Stimulated activated CD4-positive, alpha-beta T cell treated with anti-CD3 and anti-CD28 coated beads, Interleukin-2, amount 100 ng/mL, for 4 hours (primary cell): ENCODE measurements at places on chromosomes 5 and 9.

DNA sequence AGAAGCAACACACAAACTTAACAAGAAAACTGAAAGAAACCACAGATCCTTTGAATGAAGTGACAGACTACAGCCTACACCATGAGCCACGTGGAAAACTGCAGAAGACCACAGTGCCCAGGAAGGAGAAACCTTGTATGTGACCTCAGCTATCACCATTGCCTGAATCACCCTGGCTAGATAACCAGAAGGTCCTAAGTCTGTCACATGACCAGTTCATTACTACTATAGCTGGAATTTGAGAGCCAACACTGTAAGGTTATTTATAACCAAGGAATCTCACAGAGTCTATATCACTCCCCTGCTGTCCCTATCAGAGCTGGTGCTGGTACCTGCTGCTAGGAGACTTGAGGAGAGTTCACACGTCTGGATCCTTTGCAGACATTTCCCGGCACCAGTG lies 90.3 kb upstream of the FBXL17 start:
- DNase-seq = no peak

GRCh38 chr9:113516840-113517577 lies 53.5 kb downstream of the RGS3 start:
- peak; percentile 51 for DNase-seq

DNA sequence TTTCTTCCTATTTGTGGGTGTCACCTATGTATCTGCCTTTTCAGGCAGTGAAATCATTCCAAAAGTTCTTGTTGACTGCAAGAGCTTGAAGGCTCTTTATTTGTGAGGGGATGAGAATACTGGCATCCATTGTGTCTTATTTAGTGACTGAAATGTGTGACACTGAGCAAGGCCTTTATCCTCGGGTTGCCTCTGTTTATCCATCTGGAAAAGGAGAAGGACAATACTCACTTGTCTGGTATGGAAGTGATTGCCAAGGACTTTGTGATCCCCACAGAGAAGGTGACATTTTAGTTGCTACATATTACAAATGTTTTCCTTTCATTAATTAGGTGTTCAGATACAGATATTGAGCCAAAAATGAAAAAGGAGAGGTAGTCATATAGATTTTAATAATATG lies 80.2 kb downstream of the ARRDC3 start:
- DNase-seq = no peak

GRCh38 chr9:121926351-121926801 lies 166.7 kb downstream of the TTLL11 start:
- no peak for DNase-seq

DNA sequence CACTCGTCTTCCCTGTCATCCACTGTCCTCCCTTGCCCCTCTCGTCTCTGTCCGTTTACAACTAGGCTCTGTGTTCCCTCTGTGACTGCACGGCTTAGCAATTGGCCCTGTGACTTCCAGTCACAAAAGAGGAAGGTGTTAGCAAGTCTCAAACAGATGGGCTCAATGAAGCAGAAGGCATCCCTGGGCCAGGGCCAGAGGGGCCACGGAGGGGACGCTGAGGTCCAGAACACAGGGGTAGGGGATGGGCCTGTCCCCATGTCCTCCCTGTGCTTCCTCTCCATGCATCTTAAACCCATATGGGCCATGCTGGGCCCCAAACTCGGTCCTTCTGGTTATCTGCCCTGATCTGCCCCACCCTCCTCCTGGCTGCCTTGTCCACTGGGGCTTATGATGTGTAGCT lies at the start of gene CD72:
Gene CD72 (minus strand): TSS at position 89 of the 403 bp plus-strand sequence. CDS start 110 bp downstream, outside the sequence.
- DNase-seq = no peak

- no peak for DNase-seq
Measured at GRCh38 chr5:13567819-13568218, 376.7 kb downstream of the DNAH5 start.

DNA sequence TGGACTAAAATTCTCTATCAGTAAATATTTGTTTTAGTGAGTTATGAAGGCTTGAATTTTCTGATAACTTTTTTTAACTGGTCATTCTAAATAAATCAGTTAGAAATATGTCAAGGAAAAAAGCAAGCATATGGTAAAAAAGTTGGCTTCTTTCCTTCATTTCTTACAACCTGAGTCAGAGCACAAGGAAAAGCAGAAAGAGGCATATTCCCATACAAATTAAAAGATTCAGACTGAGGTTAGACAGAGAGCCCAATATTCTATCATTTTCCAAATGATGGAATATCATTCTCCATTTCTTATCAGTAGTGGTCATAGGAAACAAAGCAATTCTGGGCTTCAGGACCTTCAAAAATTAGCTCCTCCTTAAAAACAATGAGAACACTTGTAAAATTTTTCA lies 732.1 kb downstream of the MAT2B start:
- no peak for DNase-seq

DNA sequence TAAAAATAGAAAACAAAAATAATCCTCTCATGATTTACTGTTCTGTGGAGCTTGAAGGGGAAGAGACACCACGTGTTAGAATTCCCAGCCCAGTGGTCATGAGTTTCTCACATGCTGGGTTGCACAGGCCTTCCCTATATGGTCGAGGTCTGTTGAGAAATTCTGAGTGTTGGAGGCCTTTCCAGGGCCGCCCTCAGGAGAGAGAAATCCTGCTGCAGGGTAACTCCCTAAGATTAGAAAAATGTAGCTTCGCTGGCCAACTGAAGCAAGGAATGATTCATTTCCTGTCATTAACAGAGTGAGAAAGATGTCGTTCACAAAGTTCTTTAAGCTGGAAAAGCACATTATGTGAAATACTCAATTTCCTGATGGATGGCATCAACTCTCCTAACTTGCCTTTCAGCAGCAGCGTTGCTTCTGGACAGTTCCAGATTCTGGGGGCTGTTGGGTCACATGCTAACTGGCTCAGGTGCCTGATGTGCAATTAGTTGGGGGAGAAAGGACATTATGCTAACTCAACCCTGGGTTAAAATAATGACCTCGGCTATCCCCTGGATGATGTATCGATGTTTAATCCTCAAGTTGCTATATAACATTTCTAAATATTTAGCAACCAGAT lies 104.8 kb upstream of the CD180 start:
- DNase-seq = no peak

DNA sequence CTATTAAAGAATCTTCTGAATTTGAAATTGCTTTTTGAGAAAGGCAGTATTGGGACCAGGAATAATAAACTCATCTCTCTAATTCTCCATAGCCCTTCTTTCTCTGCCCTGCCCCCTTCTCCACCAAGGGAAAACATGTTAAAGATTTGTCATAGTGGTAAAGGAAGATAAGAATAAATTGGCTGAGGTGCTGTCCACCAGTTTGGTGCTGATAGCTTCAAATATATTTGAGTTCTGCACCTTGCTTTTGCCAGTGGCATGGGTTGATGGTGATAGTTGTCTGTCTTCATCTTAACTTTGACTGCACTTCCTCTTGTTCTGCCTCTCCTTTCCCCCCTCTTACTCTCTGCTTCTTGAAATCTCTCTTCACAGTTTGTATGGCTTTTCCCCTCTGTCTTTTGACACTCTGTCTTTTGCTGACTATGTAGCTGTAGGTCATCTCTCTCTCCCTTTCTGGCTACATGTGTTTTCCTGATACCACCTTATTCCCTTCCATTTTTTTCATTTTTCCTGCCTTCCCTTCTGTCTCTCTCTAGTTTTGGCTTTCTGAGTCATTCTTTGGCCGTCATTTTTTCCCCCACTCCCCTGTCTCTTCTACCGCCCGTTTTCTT lies 56.6 kb downstream of the NDUFS4 start:
- DNase-seq = no peak

DNA sequence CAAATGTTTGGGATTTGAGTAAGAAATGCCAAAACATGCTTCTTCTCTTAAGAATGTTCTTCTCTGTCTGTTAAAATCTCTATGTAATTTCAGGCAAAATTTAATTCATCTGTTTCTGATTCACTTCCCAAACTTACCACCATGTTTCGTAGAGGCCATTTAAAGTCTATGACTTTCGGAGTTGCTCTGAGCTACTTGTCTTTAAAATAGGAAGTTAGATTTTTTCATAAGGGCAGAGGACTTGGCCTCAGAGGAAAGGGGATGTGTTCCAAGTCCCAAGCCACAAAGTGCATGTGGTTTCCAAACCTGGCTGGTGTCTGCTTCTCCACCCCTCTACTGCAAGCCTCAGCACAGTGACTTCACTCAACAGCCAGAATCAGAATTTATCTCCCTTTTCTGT lies 111.3 kb upstream of the ADRA1B start:
- no peak for DNase-seq

DNA sequence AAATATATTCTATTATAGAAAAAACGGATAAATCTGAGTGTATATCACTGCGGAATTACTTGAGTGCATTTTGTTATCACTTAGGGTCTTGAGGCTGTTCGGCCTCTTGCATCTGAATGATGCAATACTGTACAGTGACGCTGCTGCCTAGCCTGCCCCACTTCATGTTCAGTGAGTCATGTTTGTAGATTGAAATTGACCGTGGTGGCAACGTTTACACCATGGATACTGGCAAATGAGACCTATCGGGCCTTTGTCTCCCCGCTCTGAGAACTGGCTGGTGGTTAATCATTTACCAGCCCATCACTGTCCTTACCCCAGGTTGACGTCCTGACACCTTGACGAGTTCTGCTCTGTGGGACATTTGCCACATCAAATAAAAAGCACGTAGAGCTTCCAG lies 510.1 kb upstream of the ADAMTS16 start:
- no peak for DNase-seq

- DNase-seq = no peak
Measured at GRCh38 chr9:35729700-35730485, 2.1 kb downstream of the TLN1 start.

DNA sequence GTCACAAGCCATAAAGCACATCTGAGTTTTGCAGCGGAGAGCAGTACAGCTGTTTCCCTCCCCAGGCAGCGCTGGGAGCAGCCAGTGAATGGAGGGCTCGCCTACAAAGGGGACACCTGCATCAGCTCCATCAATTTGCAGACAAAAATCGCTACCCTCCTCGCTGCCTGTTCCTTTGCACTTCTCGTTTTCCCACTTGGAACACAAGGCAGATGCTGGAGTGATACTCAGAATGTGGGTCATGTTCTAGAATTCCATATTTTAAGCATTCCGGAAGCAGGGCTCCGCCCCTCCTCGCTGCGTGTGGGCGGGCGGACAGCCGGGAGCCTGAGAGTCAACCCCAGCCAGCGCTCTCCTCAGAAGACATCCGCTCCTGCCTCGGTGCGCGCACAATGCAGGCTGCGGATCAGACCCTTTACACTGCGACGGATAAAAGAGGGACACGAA lies 92.1 kb downstream of the LMNB1 start:
- no peak for DNase-seq

- DNase-seq = no peak
Measured at GRCh38 chr9:846852-847251, 5.4 kb downstream of the DMRT1 start.

DNA sequence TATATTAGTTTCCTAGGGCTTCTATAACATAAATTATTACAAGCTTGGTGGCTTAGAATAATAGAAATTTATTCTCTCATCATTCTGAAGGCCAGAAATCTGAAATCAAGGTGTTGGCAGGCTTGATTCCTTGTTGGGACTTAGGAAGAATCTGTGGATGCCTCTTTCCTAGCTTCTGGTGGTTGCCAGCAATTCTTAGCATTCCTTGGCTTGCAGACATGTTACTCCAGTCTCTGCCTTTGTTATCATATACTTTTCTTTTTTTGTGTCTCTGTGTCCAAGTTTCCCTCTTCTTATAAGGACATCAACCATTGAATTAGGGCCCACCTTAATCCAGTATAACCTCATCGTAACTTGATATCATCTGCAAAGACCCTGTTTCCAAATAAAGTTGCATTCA lies 31.4 kb downstream of the CTNNA1 start:
- no peak for DNase-seq

DNA sequence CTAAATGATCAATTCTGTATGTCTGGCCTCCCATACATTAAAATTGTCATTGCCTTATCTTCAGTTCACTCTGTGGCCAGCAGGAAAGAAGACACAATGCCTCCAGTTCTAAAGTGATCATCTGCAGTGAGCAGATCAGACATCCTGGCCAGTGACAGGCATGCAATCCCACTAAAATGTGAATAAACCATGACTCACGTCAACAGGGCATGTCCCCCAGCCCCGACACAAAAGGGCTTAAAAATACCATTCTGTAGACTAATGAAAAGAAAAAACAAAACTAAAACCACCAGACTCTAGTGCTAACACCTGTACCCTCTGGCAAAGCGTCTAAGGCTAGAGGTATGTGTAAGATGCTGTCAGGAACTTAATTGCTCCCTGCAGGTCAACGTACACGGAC lies 38.5 kb downstream of the DDX31 start:
- DNase-seq = no peak

GRCh38 chr9:27129221-27129620 lies 20.2 kb downstream of the TEK start:
- no peak for DNase-seq

- no peak for DNase-seq
Measured at GRCh38 chr9:113646491-113646890, 183.0 kb downstream of the RGS3 start.

GRCh38 chr5:124056991-124057723 lies 545.2 kb downstream of the CSNK1G3 start:
- no peak for DNase-seq

DNA sequence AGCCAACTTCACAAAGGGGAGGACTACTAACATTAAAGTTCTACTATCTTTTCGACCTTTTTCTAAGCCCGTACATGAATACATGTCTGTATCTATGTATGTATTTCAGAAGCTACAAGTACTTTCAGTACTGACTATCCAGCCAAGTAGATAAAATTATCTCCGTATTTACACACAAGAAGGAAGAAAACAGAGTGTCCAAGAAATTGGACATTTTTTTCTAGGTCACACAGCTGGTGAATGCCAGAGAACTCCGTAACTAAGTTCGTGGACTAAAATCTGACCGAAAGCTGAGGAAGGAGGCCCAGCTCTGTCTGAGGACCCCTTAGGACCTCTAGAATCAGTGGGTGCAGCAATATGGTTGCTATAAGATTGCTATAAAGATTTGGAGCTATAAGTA lies 83.4 kb downstream of the MAMDC2 start:
- DNase-seq = no peak

GRCh38 chr5:77974576-77974975 lies 198.4 kb upstream of the TBCA start:
- no peak for DNase-seq

- DNase-seq = no peak
Measured at GRCh38 chr5:108061941-108062340, 320.0 kb downstream of the FBXL17 start.

DNA sequence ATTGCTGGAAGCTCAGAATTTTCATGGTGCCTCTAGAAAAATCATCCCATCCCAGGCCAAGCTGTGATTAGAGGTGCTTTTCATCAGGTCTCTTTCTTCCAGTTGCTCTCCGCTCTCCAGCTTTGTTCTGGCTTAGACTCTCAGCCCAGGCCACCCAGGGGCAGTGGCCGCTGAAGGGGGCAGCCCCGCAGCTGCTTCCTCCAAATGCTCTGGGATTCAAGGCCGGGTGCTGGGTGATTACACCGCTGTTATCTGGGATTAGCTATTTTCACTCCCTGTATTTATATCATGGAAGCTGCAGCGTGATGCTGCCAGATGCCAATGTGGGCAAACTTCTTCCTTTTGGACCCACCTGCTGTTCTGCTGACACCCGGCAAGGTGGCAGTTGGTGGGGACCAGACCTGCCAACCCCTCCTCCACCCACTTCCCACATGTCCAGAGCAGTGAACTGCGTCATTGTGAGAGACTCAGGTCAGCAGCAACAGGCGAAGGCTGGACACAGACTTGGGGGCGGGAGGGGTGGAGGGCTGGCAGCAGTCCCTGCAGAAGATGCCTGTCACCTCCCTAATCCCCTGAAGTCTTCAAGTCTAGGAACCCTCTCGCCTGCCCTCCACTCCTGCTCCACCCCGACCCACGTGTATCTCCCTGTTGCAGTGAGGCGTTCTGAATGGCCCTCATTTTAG lies 33.9 kb upstream of the NKX2-5 start:
- DNase-seq = no peak
